ENCODE measurements at places on chromosomes 5 and 9.

- no peak for DNase-seq
Measured at GRCh38 chr9:20649381-20649780, 27.1 kb upstream of the MLLT3 start.

GRCh38 chr9:135588371-135588770 is 26.8 kb downstream of the PAEP start:
- DNase-seq: no peak

DNA sequence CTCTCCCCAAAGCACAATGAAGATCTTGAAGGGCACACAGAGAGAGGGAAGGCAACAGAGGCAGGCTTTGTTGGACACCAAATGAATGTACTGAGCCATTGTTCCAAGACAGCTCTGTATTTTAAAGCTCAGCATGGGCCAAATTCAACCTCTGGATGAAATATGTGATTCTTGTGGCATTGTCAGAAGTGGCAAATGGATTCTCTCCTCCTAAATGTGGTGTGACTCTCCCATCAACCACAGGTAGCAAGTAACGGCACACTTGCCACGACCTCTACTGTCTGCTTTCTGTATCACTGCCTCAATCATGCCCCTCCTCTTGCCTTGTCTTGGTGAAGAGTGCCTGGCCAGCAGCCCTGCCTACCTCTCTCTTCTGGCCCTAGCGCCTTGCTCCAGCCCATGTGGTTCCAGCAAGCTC is 6.1 kb upstream of the MOB3B start:
- DNase-seq: no peak

DNA sequence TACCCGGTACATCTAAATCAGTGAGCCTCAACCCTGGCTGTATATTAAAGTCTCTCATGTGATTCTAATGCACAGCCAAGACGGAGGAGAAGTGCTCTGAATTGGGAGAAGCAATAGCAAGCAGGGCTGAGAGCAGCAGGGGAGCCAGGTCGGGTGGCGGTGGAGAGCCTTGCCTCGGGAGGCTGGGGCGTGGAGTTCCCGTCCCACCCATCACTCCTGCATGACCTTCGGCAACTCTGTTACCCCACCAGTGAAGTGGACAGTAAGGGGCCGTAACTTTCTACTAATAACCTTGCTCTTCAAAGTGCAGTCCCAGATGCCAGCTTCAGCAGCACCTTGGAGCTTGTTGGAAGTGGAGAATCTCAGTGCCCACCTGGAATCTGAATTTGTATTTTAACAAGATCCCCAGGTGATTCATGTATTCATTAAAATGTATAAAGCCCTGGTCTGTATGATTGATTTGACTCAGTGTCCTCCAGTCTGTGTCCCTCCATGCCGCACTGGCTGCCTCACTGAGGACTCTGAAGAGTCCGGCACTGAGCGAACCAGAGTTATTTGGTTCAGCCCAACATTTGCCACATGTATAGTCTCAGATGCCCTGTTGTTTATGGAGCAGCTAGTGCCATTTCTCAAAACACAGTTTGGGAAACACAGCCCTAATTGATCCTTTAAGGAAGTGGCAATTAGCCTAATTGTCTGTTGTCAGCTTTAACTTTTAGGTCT is 6.5 kb downstream of the ERGIC1 start:
- no peak for DNase-seq

- DNase-seq: no peak
Measured at GRCh38 chr5:137231540-137231939, 267.6 kb downstream of the SPOCK1 start.

GRCh38 chr5:142248853-142249462 is 75.9 kb downstream of the SPRY4 start:
- no peak for DNase-seq
